ENCODE measurements at places on chromosomes 7 and 10.

- no peak for DNase-seq
Observed at GRCh38 chr7:128041203-128041602, 10.0 kb upstream of the LRRC4 start.

DNA sequence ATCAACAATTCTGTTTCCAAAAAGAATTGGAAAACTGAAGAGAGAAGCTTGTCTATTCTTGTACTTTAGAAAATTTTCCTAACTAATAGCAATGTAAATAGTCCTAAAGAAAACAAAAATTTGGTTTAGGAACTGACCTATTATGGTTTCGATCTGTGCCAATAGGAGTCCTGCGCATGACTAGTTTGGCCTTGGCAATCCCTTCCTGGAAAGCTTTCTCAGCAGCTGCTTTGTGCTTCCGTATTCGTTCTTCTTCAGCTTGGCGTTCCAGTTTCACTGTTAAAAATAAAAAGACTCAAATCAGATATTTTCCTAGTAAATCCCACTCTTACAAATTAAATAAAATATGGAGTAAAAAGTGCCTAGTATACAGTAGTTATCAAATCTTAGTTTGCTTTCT is 36.6 kb downstream of the FZD9 start:
- DNase-seq: no peak

DNA sequence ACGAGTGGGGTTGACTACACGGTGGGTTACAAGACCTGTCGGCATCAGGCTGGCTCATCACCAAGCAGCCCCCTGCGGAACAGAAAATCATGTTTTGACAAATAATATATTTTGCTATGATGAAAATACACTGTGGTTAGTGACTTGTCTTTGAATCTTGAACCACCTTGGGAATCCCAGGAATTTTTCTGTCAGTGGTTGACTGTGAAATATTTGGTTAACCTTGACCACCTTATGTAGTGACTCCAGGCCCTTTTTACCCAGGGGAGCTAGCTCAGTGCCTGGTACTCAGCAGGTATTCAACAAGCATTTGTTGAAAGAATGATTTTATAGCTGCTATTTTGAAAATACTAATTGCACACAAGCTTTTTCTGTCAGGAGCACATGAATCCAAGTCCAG is 406.0 kb downstream of the PHF14 start:
- DNase-seq: no peak

DNA sequence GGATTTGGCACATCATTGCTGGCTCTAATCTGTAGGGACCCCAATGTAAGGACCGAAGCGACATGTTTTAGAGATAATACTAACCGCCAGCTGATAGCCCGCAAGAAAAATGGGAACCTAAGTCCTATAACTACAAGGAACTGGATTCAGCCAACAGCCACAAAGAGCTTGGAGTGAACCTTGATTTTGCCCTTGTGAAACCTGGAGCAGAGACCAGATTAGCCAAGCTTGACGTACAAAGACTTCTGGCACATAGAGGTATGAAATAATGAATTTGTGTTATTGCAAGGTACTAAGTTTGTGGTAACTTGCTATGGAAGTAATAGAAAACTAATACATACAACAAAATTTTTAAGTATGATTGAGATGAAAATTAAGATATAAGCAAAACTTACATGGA is 246.9 kb downstream of the AGMO start:
- DNase-seq: no peak

All from stimulated activated CD8-positive, alpha-beta memory T cell treated with anti-CD3 and anti-CD28 coated beads, Interleukin-7, amount 100 ng/mL, for 1 hour (primary cell).